AG08395 (cell line): ENCODE measurements at places on chromosomes 2 and 18.

DNA sequence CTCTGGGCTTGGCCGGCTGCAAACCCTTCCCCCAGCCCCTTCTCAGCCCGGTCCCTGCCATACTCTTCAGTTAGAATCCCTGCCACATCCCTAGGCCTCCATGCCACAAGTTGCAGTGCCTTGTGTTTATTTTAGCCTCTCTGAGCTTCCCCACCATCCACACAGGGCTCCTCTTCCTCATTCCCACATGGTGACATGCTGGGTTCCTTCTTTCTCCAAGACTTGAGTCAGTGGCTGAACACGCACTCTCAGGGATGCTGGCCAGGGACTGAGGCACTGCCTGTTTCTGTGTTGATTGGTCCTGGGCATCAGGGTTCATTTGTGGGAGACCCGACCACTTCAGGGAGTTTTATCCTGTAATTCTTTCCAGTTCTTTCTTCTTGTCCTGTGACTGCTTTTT lies 56.3 kb downstream of the KCNS3 start:
- DNase-seq: peak; percentile 85

- DNase-seq: no peak
These were observed 42.6 kb downstream of the HNRNPLL start for GRCh38 chr2:38560092-38560491.

DNA sequence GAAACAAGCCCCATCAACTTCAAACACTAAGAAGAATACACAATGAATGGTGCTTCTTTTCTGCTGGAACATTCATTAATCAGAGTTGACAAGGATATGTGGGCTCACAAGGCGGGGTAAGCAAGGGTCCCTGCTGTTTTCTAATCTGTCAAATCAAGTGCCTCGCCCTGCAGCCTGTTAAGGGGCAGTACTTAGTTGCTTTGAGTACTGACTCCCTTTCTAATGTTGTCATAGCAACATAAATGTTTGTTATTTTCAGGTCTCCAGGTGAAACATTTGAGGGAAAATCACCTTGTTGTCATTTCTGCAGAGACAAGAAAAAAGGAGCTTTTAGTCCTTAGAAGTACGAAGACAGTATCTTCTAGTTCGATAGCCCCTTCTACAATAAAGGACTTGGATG lies 284.7 kb upstream of the PKDCC start:
- DNase-seq: no peak

DNA sequence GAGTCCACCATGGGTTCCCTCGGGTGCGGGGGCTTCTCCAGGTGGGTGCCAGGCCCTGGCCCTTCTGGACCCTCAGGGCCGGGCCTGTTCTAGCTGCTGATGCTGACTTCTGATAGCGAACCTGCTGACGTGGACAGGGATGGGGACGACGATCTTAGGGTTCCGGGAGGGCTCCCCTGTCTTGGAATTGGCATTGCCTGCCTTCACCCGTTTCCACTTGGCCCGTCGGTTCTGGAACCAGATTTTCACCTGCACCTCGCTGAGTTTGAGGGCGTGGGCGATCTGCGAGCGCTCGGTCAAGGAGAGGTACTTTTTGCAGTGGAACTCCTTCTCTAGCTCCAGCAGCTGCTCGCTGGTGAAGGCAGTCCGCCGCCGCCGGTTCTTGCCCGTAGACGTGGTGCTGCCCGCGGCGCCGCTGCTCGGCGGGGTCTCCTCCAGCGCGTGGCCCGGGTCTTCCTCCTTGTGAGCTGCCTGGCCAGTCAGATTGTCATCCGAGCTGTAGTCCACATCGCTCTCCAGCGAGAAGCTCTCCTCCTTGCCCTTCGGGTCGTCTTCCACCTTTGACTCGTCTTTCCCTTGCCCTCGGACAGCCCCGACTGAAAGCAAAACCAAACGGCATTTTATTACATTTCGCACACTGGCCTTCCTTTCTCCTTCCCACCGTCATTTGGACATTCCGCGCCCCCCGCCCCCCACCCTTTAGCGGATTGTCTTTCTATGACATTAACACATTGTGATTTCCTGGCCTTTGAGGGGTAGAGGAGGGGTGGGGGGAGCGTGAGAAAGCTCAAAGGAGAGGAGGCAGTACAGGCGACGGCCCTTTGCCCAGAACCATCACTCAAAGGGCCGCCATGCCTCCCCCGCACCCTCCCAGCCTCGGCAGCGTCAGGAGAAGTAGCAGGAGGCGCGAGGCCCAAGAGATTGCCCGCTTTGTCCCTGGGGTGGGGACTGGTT lies 2.1 kb downstream of the GBX2 start:
- no peak for DNase-seq

DNA sequence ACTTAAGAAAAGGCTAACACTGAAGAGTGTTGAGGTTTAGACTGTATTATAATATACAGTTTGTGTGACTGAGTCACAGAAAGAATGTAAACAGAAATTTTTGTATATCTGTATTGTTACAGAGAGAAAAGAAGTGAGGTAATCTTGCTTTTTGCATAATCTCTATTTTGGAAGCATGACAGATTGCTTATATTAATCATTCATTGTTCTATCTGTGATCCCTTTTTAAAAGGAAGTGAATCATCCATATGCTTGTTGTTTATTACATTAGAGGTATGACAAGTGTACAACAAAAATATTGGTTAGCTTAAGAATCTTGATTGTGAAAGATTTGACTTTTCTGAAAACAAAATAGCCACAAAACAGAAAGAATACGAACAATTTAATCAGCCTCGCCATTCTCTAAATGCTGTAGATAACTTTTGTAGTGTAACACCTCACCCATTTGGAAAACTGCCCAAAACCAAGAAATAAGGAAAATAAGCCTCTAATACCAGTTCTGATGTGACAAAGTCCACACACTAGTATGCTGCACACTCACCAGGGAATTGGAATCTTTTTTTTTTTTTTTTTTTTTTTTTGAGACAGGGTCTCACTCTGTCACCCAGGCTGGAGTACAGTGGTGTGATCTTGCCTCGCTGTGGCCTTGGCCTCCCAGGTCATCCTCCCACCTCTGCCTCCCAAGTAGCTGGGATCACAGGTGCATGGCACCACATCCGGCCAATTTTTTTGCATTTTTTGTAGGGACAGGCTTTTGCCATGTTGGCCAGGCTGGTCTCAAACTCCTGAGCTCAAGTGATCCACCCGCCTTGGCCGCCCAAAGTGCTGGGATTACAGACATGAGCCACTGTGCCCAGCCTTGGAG lies 91.5 kb upstream of the LPIN2 start:
- peak; percentile 15 for DNase-seq

DNA sequence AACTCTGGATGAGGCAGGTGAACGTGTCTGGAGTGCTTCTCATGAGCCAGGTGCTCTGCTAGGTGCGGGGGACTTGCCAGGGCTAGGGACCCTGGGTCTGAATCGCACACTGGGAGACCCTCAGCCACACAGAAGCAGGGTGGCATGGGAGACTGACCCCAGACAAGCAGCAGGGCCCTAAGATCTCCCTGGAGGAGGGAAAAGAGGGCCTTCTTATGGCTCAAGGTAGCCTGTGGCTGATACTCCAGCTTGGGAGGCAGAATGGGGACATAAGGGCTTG lies 12.8 kb upstream of the CIB4 start:
- no peak for DNase-seq

DNA sequence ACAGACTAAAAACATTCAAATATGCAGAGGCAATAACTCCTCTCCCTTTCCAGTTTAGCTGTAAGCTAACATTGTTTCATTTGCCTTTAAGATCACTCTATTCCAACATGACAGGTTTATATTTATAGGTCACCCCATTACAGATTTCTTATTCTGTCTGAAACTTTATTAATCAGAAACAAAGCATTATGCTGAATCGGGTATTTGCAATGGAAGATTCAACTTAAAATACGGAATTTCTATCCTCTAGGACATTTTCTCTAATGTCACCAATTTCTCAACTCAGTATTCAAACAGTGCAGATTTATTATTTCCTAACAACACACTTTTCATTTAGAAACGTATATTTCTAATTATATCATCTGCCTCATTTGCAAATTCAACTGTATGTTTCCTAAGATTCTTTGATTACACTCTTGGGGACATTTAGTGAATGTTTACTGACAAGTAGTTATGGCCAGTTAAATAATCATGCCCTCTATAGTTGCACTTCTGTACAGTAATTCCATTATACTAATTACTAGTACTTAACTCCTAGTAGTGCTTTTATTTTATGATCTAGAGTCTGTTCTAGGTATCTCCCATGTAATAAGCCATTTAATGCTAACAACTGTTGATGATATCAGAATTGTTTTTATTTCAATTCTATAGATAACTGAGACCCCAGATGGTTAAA lies 358.1 kb downstream of the ERBB4 start:
- DNase-seq: no peak

DNA sequence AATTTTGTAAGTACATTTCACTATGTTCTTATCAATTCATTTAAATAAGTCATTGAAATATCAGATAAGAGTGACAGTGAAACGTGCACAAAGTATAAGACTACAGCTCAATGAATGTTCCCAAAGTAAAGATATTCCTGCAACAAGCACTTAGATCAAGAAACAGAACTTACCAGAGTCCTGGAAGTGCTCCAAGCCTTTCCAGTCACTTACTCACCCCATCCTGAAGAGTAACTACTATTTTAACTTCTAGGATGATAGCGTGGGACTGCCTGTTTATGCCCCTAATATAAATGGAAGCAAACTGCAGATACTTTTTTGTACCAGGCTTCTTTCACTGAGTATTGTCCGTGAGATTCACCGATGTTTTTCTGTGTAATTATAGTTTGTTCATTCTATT lies 768.9 kb downstream of the SLC4A3 start:
- DNase-seq: peak; percentile 10

- no peak for DNase-seq
These were observed 3.6 kb upstream of the LRATD1 start for GRCh38 chr2:14628901-14629300.

DNA sequence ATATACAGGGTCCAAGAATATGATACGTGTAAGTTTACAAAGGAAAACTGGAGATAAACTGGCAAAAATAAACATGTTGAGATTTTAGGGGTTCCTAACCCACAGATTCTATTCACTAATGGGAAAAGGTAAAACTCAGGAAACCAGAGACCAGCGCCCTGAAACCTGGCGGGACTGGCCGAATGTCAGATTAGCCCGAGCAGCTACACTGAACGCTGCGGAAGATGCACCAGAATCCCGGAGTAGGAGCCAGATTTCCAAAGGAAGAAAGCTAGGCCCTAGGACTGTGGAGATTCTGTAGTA lies 679 bp upstream of the WDR75 start:
- DNase-seq: no peak

DNA sequence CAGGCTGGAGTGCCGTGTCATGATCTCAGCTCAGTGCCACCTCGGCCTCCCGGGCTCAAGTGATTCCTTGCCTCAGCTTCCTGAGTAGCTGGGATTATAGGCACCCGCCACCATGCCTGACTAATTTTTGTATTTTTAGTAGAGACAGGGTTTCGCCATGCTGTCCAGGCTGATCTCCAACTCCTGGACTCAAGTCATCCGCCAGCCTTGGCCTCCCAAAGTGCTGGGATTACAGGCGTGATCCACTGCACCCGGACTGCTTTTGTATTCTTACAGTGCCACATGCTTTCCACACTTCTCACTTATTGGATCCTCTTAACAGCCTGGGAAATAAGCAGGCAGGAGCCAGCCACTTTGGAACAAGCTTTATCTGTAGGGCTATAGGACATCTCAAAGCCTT lies 25.3 kb upstream of the BCL2L11 start:
- DNase-seq: no peak
